ENCODE measurements at places on chromosomes 7 and 10.

- no peak for DNase-seq
Measured at GRCh38 chr7:28984631-28985030, 26.5 kb upstream of the TRIL start.

- no peak for DNase-seq
Measured at GRCh38 chr7:8114175-8114574, 145.6 kb downstream of the GLCCI1 start.

- DNase-seq: no peak
Measured at GRCh38 chr7:142498364-142498763, 240.5 kb upstream of the PRSS58 start.

DNA sequence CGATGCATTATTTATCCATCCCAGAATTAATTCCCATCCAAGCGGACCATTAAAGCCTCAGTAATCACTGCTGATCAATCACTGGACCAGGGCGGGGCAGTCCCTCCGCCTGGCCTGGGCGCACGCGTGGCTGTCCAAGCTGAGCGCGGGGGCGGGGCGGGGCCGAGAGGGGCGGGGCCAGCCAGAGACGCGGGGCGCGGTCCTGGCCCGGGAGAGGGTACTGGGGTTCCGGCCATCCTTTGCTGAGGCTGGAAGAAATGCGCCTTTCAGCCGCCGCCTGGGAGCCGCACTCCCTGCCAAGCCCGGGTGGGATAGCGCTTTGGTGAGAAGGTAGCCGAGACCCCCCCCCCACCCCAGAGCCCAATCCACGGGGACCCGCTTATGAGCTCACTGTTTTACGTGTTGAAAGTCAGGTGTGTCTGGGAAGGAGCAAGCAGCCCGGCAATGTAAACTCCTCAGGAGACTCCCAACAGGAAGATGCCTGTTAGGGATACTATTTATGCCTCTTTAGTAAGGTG, at the start of gene ARHGAP22:
Gene ARHGAP22 (minus strand): TSS at position 83 of the 518 bp plus-strand sequence. CDS start 277 bp downstream, outside the sequence.
- no peak for DNase-seq

DNA sequence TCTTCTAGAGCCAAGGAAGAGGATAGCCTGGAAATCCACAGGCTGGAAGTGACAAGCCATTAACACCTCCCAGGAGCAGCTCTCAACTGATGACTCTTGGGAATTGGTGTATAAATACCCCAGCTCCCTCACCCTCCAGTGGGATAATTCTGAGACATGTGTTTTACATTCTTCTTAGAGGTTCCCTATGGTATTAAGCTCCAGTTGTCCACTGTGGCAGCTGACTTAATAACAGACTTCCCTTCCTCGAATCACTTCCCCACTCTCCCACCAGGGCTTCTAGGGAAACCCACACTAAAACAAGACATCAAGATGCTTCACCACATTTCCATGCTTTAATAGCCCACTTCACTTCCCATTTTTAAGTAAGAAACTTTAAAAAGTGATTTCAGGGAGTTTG, 47.2 kb downstream of the FAM107B start:
- no peak for DNase-seq

DNA sequence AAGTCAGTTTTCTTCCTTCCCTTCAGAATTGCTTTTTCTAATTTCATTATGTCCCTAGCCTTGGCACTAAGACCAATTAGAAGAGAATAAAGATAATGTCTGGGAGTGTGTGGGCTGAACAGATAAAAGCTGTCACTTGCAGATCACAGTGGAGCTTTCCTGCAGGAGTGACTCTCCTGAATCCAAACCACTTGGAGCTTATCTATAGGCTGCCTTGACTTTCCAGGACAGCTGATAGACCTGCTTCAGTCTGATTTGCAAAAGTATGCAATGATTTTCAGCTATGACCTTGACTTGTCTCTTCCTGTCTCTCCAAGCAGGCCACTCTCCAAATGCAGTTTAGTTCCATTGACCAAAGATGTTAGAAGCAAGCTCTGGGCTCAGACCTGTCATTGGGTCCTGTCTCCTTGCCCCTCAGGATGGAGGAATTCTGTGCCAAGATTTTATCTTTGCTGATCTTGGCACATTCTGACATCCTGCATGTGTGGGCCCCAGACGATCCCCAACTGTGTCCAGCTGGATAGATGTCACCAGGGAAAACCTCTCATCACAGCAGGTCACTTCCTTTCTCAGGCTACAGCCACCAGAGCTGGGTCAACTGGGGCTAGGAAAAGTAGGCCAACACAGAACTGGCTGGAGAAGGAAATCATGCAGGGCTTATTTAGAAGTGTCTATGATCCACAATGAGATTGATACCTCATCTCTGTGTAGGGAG, 120.9 kb upstream of the ZNF438 start:
- no peak for DNase-seq

GRCh38 chr10:73716251-73716650, 18.3 kb upstream of the AGAP5 start:
- no peak for DNase-seq

DNA sequence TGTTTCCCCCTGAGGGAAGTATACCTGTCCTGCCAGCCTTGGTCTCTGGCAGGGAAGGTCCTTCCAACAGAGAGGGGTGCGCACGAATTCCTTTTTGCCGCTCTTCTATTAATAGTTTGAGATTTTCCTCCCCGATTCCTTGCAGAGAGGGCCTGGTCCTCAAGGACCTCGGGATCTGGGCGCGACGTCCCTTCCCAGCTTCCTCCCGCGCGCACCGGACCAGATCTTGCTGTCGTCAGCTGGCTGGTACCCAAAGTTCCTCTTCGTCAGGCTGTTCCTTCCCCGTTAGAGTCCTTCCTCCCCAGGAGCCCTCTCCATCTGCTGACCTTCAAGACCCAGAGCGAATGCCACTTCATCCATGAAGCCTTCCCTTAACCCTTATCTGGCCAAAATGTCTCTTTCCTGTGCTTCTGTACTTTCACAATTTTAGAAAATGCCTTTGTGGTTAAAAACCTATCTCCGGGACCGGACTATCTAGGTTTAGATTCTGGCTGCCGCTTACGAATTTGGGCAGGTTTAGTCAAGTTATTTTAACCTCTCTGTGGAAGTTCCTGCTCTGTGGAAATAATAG, 851 bp upstream of the GOT1 start:
- no peak for DNase-seq

- no peak for DNase-seq
Measured at GRCh38 chr10:5534880-5535856, 10.4 kb downstream of the CALML3 start.

- no peak for DNase-seq
Measured at GRCh38 chr7:128858380-128859231, 4.0 kb upstream of the ATP6V1F start.

- no peak for DNase-seq
Measured at GRCh38 chr10:79387466-79387973, 40.3 kb downstream of the PPIF start.

Measured in activated naive CD4-positive, alpha-beta T cell (primary cell).